Stimulated activated CD4-positive, alpha-beta T cell treated with anti-CD3 and anti-CD28 coated beads, Interleukin-1b, Interleukin-23, amount 100 ng/mL, for 24 hours (primary cell): ENCODE measurements at places on chromosomes 1 and 21.
A peak's percentile ranks its signal among the peaks of the same experiment; 100 is the strongest.

DNA sequence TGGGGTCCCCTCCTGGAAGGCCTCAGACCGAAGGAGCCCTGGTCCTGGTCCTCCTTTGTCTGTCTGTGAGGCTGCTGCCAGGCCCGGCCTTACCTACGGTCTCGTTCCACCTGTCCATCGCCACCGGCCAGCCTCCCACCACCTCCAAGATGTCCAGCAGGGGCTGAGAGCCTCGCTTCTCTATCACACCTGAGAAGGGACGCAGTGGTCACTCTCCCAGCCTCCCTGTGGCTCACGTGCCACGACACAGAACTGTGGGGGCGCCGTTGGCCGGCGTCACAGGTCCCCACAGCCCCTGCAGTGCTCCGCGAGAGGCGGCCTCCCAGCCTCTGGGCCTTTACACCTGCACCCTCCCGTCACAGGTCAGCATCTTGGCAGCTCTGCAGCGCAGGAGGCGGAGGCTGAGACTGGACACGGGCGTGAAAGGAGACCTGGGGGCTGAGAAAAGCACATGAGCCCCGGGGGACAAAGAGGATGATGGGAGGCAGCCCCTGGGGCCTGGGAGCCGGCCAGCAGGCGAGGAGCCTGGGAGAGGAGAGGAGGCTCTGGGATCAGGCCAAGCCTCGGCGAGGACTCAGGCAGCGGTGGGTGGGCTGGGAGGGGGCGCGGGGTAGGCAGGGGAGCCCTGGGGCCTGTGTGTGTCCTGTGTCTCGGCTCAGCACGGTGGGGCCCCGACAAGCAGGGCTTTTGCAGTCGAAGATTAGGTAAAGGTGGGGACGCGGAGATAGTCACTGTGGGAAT, 20.5 kb downstream of the PRXL2B start:
- no peak for DNase-seq

DNA sequence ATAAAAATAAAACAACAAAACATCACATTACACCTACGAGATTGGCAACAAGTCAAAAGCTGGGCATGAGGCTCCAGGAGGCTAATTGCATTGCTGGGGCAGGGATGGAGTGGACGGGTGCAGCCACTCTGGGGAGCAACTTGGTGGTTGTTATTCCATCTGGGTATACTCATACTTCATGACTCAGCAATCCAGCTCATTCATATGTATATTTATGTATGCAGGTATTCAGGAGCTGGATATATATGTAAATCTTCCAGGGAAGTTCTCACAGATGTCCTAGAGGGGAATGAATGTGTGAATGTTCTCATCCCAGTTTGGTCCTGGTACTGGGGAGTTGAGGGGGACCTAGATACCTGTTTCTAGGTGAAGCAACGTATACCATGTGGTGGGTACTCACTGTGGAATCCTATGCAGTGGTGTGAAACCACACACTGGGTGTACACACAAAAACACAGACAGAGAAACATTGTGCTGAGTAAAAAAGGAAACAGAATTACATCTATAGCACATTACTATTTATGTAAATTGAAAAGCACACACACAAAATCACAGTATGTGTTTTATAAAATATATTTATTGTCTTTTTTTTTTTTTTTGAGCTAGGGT, 79.7 kb upstream of the RAB4A start:
- DNase-seq: no peak

DNA sequence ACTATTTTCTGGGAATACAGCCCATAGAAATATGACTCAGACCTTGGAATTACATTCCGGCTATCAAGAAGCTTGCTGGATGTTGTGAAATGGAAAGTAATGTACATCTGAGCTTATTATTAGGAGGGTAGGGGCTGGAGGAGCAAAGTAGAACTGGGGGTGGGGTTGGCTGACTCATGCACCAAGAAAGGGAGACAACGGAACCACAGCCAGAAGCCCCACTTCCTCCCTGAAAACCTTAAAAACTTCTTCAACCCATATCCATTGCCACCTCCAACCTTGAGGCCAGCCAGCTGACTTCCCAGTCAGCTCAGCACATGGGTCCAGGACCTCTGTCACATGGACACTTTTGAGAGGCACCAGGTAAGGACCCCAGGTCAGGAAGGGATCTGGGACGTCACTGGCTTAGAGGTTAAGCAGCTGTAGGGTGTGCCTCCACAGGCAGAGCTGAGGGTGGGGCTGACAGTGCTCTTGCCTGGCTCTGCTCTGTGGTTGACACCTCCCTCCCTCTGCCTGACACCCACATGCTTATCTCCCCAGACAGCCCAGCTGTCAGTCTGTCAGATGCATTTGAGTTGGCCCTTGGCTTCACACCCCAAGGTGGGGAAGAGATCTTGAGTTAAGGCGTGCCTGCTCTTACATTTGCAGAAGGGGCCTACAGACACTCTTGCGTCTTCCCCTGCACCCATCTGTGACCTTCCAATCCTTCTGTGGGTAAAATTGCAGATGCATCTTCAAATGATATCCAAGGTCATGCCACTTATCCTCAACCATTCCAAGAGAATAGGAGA, 5.7 kb upstream of the ZNF683 start:
- peak; percentile 30 for DNase-seq

- no peak for DNase-seq
These were observed 7.9 kb downstream of the CSTB start for GRCh38 chr21:43767984-43768867.

DNA sequence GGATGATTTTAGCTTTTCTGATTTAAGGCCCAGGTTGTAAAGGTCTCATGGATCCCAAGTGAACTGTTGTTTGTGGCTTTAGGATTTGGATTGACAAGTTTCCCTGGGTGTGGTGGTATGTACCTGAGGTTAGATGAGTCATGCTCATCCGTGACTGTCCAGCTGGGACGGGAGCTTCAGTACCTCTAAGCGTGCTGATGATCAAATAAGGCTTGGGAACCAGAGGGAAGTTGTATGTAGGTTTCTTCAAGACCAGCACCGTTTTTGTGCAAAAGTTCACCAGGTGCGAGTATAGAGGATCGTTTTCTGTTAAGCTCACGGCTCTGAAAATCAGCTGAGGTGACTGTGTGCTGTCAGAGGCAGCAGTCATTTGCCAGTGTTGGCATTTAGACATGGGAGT, 19.8 kb downstream of the PLA2G2E start:
- DNase-seq: no peak

- no peak for DNase-seq
These were observed 431 bp downstream of the EEIG2 start for GRCh38 chr1:108560189-108560873.

- no peak for DNase-seq
These were observed 207.1 kb downstream of the NUF2 start for GRCh38 chr1:163528710-163529348.

DNA sequence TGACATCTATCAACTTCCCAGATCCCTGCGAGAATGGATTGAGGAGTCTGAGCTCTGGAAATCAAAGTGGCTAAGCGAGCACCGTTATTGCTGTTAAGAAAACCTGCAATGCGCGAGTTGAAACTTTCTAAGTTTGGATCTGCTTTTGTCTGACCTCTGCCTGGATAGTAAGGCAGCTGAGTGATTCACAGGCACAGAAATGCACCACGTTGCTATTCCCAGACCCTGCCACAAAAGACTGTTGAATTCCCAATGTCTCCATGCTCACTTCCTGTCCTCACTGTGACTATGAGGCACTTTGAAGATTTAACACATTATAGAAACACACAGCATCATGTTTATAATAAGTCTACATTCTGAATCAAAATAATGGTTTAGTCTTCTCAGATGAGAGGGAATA, 27.1 kb upstream of the CNIH3 start:
- DNase-seq: no peak

GRCh38 chr21:36077758-36078157, 7.9 kb downstream of the CBR1 start:
- no peak for DNase-seq

- no peak for DNase-seq
These were observed 69.0 kb downstream of the GRIK1 start for GRCh38 chr21:29870814-29871213.
